ENCODE measurements at places on chromosomes 16 and 17.

- DNase-seq: no peak
Measured at GRCh38 chr17:63102034-63102433, 136.0 kb downstream of the TANC2 start.

DNA sequence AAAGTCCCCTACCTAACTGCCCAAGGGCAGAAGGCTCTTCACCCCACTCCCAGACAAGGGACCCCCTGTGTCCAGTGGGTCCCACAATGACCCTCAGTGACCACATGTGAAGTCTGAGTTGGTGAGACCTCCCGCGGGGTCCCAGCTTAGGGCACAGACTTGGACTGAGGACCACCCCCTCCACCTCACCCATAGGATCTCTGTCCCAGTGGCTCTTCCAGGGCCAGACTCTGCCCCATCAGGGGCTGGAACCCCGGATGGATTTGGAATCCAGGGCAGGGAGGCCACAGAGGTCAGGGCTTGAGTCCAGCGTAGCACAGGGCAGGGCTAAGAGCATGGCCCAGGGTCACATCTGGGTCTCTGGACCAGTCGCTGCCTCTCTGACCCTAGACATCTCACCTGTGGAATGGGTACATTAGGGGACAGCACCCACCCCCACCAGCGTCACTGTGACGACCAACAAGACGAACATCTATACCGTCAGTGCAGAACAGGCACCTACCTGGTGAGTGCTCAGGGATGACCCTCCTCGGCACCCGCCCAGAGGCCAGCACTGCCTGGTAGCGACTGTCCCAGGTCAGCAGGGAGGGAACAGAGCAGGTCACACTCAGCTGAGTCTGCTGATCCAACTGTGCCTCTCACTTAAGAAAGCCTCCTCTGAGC lies 37.7 kb downstream of the TNFRSF13B start:
- DNase-seq: no peak

DNA sequence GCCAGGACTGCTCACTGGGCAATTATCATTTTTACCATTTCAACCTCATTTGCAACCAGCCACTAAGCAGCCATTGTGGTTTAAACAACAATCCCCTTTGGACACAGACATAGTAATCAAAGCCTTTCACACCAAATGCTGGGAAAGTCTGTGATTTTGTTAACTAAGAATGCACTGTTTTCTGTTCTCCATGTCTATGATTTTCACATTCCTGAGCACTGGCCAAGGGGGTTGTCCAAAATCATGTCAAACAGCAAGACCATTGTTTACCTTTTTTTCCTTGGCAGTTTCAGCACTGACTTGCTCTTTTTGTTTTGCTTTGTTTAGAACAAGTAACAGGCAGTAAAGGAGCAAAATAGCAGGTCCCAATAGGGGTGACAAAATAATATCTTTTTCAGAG lies 106.3 kb upstream of the SIAH1 start:
- peak; percentile 75 for DNase-seq

DNA sequence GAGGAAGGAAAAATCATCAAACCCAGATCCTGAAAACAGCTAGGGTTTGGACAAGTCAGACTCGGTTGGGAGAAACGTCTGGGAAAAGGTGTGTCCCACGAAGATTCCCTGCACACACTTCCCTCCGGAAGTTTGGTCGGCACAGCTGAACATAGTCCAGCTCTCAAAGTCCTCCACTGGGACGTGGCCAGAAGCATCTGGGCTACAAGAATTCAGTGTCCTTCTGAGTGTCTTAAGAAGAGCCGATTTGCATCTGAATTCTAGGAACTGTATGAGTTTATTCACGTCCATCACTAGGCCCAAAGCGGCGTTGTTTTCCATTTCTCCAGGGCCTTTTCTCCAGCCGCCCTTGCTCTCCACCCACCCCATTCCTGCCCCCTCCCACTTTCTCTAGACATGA lies 109.1 kb downstream of the C17orf67 start:
- DNase-seq: no peak

DNA sequence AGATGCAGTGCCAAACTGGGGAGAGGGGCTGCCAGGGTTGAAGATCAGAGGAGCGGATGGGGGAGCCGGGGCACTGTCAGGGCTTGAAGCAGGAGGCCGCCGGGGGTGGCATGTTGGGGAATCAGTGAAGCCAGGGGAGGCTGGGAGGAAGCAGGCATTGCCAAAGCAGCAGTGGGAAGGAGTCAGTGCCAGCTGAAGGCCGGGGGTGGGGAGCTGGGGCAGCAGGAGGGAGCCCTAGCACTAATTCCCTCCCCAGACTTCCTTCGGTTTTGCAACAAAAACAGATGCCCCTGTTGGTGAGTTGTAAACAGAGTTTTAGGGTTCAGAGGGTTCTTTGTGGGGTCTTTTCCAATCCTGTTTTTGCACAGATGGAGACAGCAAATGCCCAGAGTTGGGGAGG lies 10.9 kb upstream of the TAC4 start:
- no peak for DNase-seq

DNA sequence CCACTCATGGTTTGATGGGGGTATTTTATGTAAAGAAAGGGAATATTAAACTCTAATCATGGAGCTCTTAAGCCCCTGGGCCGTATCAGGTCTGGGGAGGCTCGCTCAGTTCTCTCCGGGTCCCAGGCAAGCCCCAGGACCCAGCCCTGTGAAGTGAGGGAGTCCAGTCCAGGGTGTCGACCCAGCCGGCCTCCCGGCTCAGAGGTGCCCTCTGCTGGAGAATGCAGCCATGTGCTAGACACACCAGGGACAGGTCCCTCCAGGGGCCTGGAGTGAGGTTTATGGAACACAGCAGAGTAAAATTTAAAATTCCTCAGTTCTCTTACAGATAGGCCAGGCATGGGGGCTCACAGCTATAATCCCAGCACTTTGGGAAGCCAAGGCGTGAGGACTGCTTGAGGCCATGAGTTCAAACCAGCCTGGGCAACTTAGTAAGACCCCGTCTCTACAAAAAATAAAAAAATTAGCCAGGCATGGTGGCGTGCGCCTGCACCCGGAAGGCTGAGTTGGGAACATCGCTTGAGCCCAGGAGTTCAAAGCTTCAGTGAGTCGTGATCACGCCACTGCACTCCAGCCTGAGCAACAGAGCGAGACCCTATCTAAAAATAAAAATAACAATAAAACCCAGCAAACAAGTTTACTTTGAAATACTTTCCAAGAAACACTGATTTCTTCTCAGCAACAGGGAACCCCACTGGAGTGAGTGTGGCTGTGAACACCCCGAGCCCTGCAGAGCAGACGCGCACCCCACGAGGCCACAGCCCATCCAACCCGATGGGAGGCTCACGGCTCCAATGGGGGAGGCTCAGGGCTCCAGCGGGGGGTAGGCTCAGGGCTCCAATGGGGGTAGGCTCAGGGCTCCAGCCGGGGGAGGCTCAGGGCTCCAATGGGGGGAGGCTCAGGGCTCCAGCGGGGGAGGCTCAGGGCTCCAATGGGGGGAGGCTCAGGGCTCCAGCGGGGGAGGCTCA lies 72.2 kb downstream of the ZNF778 start:
- peak; percentile 15 for DNase-seq

DNA sequence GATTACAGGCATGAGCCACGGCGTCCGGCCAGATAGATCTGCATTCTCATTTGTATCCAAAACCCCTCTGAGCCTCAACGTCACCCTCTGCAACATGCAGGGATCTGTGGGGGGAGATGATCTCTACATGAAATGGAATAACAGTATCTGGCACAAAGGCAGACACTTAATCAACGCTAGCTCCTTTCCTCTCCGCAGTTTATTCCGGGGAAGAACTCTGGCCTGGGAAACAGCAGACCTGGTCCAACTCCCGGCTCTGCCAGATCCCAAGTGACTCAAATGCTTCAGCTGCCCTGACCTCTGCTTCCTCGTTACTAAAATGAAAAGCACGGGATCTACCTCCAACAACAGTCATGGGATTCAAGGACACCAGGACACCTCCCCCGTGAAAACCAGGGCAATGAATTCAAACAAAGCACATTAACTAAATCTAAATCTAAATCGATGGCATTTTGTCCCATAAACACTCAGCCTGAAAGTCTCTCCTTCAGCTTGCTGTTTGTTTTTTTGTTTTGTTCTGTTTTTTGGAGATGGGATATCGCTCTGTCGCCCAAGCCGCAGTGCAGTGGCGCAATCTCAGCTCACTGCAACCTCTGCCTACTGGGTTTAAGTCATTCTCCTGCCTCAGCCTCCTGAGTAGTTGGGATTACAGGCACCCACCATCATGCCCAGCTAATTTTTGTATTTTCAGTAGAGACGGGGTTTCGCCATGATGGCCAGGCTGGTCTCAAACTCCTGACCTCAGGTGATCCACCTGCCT lies 78.2 kb downstream of the NXN start:
- DNase-seq: peak; percentile 51

- DNase-seq: no peak
Measured at GRCh38 chr16:86099326-86099725, 200.4 kb downstream of the IRF8 start.

- DNase-seq: no peak
Measured at GRCh38 chr16:55510185-55510805, 1.4 kb downstream of the LPCAT2 start.

All from astrocyte (in vitro differentiated cells and primary cell).